Right cardiac atrium (tissue), 5 donors: ENCODE measurements at places on chromosomes 3 and 15.

- no peak for DNase-seq
These were observed 26.7 kb upstream of the TMC3 start for GRCh38 chr15:81400640-81401236.

DNA sequence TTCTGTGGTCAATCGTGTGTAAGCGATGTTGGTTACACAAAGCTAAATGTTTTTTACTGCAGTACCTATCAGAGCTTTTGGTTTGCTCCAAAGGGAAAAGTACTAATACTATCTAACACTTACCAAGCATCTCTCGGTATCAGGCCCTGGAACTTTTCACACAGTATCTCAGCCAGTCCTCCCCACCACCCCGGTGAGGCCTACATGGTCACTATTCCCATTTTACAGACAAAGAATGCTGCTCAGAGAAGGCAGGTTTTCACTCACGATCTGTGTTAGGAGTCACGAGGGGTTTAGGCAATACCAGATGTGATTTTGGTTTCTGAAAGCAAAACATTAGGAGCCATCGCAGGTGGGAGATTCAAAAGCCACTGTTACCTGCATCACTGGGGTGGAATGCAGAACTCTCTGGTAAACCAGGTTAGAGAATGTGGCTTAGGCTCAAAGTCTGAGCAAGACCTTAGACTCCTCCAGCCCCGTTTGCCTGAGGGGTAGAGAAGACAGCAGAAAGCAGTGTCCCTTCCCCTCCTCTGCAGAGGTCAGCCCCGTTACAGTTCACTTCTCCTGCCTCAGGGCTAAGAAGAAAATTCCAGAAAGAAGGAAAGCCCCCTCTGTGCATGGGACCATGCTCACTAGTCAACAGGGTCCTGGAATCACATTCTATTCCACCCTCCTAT is 57.2 kb downstream of the XXYLT1 start:
- no peak for DNase-seq

GRCh38 chr3:177197727-177198460 is 612 bp upstream of the TBL1XR1 start:
- peak; percentile 68 for DNase-seq

GRCh38 chr3:157523814-157524213 is 20.6 kb upstream of the VEPH1 start:
- no peak for DNase-seq

DNA sequence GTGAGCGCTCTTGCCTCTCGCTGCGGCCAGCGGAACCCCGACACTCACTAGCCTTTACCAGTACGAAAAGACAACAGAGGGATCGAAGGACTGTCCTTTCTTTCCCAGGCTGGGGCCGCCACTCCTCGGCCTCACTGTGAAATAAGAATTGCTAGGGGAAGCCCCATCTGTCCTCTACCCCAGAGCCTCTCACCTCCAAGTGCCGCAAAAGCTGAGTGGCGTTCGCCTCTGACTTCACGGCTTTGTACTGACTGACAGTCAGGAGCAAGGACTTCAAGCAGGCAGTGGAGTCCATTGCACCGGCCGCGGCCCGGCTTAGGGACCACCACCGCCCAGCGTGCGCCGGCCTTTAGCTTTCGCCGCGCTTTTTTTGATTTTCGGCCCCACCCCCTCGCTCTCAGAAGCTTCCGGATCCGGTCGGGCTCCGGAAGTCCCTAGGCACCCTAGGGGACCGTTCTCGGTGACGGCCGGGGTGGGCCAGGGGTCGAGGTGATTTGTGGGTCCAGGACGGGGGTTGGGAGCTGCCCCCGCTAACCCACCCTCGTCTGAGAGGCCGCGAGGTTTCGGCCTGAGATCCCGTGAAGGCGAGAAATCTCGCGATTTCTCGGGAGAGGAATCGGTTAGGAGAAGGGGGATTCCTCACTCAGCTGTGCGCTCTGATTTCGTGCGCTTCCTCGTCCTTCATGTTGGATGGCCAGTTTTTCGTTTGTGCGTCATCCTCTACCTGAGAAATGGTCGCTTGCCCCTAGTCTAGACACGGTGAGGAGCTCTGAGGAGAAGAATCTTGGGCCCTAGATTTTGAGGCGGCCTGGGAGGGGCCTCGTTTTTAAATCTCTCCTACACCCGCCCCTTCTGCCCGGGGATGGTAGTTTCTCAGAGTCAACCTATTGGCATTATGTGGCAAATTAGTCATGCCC is at the start of the genes CIP2A and DZIP3:
CIP2A (minus strand) TSS at position 358 of the 917 bp plus-strand sequence; CDS start at position 295, 63 bp downstream.
DZIP3 (plus strand) TSS at position 642 of the 917 bp plus-strand sequence. CDS start 15,685 bp downstream, outside the sequence.
- DNase-seq = peak; percentile 94
